ENCODE measurements at places on chromosomes 5 and 9. TPM values are rescaled to one million over a fixed set of nuclear protein-coding genes. Genes with fewer than 3 reads are reported as not detected.
A peak's percentile ranks its signal among the peaks of the same experiment; 100 is the strongest.

The PPP3R2 gene
- total RNA-seq = 0.22 TPM

DNA sequence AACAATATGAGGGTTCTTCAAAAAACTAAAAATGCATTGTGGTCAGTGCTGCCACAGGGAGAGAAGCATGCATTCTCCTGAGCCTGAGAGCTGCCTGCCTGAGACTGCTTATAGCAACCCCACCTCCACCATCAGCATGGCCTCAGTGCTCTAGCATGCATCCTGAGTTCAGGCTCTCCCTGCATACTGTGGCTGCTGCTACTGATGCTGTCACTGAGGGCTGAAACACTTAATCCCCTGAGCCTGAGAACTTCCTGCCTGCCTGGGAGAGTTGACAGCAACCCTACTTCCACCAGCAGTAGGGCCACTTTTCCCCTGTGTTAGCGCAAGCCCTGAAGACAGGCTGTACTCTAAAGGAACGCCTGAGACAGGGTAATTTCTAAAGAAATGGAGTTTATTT, 206.0 kb downstream of the FBXO4 start:
- no peaks in the 10 kb centered on the region for H3K36me3 ChIP-seq
- no peak overlapping the region for H3K27ac ChIP-seq
- H3K4me1 ChIP-seq = no peaks in the 10 kb centered on the region
- DNase-seq = no peak

DNA sequence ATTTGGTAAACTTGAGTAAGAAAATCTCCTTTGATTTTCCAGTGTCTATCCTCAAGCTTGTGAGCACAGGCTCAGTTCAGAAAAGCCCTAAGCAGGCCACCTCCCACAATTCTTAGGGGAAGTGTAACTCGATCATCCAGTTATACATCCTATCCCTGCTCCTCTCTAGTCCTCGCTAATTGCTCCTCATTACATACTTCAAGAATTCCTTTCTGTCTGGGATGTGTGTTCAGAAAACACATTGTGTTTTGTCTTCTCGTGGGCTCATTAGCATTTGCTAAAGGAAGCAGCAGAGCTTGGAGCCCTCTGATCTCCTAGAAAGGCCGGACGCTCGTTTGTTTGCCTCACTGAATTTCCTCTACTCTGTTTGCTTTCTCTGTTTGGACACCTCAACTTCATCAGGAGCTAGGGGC, 268.2 kb upstream of the RFX3 start:
- peak overlapping the region; percentile 40 for H3K4me3 ChIP-seq
- no peaks in the 10 kb centered on the region for H3K36me3 ChIP-seq
- H3K27me3 ChIP-seq = no peaks in the 10 kb centered on the region
- no peak for DNase-seq
- peaks cover 9% of the 10 kb centered on the region for H3K4me1 ChIP-seq
- peak overlapping the region; percentile 12 for H3K27ac ChIP-seq

GRCh38 chr5:107855171-107855570, 184.4 kb upstream of the EFNA5 start:
- no peaks in the 10 kb centered on the region for H3K36me3 ChIP-seq
- no peak overlapping the region for H3K27ac ChIP-seq
- H3K27me3 ChIP-seq = no peaks in the 10 kb centered on the region

GRCh38 chr9:121577166-121577565, 74.3 kb upstream of the DAB2IP start:
- no peak overlapping the region for H3K27ac ChIP-seq
- DNase-seq = no peak
- peaks cover 8% of the 10 kb centered on the region for H3K27me3 ChIP-seq
- H3K36me3 ChIP-seq = no peaks in the 10 kb centered on the region

GRCh38 chr5:98940581-98940980, 11.8 kb upstream of the CHD1 start:
- H3K27me3 ChIP-seq = no peaks in the 10 kb centered on the region
- peaks cover 20% of the 10 kb centered on the region for H3K4me1 ChIP-seq
- H3K36me3 ChIP-seq = no peaks in the 10 kb centered on the region

The OR13J1 gene
- not detected for total RNA-seq

DNA sequence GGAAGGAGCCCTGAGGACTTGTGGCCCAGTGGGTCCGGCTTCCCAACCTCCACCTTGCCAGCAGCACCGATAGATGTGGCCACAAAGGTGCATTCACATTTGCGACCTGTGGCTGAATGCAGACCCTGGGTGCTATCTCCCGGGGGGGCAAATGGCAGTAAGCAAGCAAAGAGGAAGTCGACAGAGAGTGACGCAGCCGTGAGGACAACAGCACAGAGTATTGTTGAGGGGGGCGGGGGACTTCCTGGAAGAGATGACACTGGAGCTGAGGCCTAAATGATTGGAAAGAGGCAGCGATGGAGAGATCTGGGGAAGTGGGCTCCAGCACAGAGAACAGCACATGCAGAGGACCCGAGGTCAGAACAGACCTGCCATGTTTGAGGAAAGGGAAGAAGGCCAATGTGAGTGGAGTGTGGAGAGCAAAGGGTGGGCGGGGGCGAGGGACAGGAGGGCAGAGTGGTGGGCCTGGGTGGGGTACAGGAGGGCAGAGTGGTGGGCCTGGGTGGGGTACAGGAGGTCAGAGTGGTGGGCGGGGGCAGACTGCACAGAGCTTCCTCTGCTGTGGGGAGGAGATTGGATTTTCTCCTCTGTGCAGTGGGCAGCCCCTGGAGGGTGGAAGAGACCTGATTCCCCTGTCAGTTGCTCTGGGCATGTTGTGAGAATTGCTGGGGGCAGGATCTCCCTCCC, 42.6 kb downstream of the ADAMTS2 start:
- H3K27me3 ChIP-seq = no peaks in the 10 kb centered on the region
- no peak overlapping the region for H3K4me3 ChIP-seq
- no peak for DNase-seq
- H3K27ac ChIP-seq = no peak overlapping the region
- H3K4me1 ChIP-seq = peaks cover 4% of the 10 kb centered on the region
- H3K36me3 ChIP-seq = no peaks in the 10 kb centered on the region

The PHYHD1 gene
- 10.0 TPM for total RNA-seq

DNA sequence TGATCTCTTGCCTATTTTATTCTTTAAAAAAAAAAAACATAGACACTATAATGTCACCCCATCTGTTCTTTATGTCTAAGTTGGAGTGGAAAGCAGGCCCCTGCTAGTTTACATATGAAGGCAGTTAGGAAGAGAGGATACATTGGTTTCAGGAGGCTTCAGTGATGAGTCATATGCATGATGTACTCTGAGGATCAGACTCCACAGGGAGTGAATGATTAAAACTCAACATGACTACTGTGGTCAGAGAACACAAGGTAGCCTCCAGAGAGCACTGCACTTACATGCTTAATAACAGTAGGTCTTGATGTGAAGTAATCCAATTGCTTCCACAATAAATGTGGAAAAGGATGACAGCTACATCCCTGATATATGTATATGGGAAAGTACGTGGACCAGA, 22.7 kb upstream of the FSTL4 start:
- peaks cover 42% of the 10 kb centered on the region for H3K27me3 ChIP-seq
- H3K27ac ChIP-seq = no peak overlapping the region
- no peaks in the 10 kb centered on the region for H3K36me3 ChIP-seq
- DNase-seq = no peak

The SLIT3 gene
- total RNA-seq = 56.6 TPM

The HCN1 gene
- total RNA-seq = 2.5 TPM

Measured in type B pancreatic cell (in vitro differentiated cells).